ENCODE measurements at places on chromosomes 16 and 17.
A peak's percentile ranks its signal among the peaks of the same experiment; 100 is the strongest.

GRCh38 chr17:72354071-72354470 is 233.3 kb downstream of the SOX9 start:
- DNase-seq: no peak

GRCh38 chr17:58785097-58785496 is 29.4 kb downstream of the PPM1E start:
- no peak for DNase-seq

DNA sequence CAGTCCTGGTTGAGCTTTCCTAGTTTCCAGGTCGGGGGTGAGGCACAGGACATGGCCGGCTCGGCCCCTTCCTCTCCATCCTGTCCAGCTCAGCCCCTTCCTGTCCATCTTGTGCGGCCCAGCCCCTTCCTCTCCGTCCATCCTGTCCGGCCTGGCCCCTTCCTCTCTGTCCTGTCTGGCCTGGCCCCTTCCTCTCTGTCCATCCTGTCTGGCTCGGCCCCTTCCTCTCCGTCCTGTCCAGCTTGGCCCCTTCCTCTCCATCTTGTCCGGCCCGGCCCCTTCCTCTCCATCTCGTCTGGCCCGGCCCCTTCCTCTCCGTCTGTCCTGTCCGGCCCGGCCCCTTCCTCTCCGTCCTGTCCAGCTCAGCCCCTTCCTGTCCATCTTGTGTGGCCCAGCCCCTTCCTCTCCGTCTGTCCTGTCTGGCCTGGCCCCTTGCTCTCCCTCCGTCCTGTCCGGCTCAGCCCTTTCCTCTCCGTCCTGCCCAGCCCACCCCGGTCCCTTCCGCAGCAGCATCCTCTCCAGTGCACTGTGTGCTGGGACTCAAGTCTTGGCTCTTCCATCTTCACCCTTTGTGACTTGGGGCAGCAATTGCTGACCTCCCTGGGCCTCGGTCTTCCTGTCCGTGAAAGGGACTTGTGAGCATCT is 5.5 kb upstream of the ZNF750 start:
- DNase-seq: no peak

DNA sequence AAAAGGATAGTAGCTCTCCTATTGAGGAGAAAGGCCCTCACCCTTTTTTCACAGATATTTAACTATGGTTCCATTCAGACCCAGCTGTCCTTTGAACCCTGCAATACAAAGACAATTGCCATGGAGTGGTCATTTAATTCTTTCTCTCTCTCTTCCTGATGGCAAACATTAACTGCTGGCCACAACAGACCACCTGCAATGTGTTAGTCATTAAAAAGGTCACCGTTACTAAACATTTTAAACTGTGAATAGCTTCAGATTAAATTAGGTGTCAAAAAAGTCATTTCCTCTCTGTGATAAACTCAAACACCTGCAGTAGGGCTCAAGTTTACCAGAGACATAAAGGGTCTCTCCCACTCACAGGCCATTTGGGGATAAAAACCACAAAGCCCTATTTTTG is 697.2 kb downstream of the TOX3 start:
- no peak for DNase-seq

DNA sequence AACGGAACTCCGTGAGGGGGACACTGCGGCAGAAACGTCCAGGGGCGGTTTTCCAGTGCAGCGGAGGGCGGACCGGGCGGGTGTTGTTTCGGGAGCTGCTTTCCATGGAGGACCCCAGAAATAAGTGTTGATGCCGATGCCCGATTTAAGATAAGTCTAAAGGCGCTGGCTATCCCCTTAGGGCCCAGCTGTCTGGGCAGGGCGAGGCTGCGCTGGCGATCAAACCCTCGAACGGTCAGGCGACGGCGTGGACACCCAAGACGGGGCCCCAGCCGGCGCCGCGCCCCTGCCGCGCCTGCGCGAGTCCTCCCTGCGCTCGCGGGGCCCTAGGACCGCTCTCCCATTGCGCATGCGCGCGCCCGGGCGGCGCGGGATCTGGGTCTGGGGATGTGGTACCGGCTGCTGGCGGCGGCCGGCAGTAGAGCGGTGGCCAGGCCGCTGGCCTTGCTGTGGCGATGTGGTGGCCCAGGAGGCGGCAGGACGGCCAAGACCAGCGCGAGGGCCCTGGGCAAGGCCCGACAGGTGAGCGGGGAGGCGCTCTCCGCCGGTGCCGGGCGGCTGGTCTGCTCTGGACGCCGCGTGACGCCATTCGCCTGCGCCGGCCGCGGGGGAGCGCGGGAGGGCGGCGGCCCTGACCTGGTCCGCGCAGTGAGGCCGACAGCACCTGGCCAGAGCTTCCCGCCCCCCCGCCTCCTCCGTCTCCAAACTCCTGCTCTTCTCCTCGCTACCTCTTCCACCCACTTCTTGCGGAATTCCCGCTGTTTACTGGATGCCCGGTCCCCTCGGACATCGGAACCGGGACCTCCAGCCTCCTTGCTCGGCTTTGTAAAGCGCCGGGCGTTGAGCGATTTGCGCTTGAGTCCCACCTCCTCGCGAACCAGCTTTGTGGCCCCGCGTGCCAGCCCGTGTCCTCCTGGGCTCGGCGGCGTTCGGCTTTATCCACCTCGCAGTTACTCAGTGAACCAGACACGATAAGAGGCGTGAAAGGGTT is 24.0 kb downstream of the DEF8 start:
- peak; percentile 96 for DNase-seq

DNA sequence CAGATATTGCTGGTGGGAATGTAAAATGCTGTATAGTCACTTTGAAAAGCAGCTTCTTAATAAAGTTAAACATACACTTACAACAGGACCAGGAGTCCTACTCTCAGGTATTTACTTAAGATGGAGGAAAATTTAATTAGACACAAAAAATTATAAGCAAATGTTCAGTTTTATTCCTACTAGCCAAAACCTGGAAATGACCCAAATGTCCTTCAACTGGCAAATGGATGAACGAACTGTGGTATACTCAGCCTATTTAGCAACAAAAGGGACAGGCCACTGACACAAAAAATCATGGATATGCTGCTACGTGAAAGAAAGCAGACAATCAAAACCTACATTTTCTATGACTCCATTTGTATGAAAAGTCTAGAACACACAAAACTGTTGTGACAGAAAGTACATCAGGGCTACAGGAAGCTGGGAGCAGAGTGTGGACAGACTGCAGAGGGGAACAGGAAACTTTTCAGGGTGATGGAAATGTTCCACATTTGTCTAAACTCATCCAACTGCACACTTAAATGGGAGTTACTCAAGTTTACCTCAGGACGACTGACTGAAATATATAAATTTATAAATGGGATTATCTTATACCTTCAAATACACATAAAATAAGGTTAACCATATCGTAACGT is 49.3 kb upstream of the MNT start:
- DNase-seq: peak; percentile 38

DNA sequence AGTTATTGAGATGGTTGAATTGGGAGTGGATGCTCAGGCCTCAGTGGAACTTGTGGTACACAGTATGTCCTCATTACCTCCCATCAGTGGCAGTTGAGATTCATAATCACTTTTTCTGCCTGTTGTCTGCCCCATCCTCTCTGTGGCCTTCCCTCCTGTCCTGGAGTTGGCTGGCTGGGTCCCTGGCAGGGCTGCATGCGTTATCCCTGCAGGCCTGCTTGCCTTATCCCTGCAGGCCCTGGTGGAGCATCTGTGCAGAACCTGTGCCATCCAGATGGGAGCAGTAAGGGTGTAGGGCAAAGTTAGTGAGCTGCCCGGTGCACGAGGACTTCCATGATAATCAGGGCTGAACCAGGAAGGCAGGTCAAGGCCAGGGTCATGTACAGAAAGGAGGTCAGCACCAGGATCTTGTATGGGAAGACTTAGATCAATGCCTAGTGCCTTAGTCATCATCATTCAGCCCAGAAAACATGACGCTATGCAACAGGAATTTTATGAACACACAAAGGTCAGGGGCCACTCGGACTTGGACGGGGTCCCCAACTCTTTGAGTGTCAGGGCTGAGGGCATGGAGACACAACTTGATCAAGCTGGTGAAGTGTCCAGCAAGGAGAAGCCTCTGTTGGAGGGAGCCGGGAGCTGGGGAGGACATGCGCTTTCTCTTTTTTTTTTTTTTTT is 47.2 kb downstream of the ABCC1 start:
- no peak for DNase-seq

- no peak for DNase-seq
Observed at GRCh38 chr16:64278196-64278595, 843.7 kb downstream of the CDH11 start.

All from cerebellum (tissue), 4 donors.